ENCODE measurements at places on chromosomes 4 and X.

GRCh38 chr4:72468904-72469502 is 100.0 kb downstream of the ADAMTS3 start:
- peak; percentile 67 for DNase-seq

- DNase-seq: no peak
Observed at GRCh38 chr4:94715726-94716125, 42.0 kb upstream of the BMPR1B start.

DNA sequence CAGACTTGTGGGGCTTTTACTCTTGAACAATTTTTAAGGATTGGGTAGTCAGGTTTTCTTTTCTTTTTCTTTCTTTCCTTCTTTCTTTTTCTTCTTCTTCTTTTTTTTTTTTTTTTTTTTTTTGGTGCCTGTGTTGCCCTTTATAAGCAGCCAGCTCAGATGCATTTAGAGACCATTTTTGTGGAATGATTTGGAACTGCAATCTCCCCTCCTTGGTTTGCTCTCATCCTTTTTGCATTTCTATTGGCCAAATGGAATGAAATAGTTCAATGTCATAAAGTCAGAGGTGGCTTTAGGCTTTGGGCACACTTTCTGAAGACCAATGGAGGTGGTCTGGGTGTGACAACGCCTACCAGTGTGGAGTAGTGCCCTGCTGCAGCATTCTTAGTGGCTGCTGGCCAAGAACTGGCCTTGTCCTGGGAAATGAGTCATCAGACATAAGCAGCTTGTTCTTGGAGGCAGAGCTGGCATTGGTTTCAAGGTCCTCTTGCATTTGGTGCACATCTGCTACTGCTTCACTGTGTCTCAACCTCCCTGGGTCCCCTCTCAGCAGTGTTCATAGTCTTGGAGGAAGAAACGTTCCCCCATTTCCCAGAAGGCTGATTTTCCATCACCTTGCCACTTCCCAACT is 84.5 kb downstream of the CT47B1 start:
- DNase-seq: peak; percentile 30

DNA sequence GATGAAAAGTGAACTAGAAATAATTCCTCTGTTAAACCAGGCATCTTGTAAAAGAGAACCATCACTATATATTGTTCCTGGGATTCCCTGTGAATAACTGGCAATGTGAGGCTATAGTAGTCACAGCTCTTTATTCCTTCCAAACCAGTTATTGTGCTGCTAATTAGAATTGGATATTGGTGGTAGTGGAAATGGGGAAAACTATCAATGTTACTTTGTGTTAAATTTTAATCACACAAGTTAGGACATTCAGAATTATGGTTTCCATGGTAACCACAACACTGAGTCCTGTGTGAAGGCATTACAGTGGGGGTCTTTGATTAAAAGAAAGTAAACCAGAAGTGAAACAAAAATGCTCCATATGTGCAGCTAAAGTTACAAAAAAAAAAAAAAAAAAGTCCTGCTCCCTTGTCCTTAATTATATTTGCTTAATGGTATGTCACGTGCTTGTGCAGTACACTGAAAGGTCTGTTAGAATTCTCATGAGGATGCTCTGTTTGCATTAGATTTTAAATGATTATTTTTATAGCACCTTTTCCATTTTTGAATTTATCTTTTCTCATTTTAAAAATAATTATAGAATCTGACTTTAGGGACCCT is 200.4 kb downstream of the ADGRL3 start:
- no peak for DNase-seq

- no peak for DNase-seq
Observed at GRCh38 chrX:106615041-106615440, 3.3 kb downstream of the RADX start.

DNA sequence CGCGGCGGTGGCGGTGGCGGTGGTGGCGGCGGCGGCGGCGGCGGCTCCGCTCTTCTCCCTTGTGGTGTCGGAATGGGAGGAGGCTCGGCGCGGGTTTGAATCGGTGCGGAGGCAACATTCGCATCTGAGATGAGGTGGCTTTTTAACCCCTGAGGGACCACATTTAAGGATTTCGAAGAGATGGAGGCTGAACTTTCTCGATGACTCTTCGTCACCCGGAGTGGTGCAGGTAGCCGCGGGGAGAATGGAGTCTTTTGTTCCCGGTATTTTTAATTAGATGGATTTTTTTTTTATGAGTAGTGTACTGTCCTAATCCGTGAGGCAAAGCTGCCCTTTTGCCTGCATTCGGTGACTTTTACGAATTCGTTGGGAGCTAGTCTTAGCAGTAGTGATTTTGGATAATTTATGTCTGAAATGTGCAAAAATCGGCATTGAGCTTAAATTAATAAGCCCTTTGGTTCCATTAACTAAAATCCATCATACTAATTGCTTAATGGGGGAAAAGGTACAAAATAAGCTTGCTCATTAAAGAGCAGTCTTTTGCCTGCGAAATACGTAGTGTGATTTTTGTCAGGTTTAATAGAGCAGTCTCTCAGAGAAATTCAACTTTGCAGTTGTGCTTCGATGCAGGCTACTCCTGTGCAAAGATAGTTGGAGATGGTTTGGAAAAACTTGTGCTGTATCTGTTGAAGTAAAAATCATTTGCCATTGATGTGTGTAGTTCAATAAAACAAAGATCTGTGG is 206.2 kb downstream of the TENM3 start:
- DNase-seq: no peak

GRCh38 chrX:107537815-107538214 is 88.4 kb downstream of the FRMPD3 start:
- peak; percentile 82 for DNase-seq

- DNase-seq: no peak
Observed at GRCh38 chrX:150934453-150934852, 36.0 kb upstream of the CD99L2 start.

GRCh38 chr4:28444886-28445496 is 1584.3 kb downstream of the STIM2 start:
- DNase-seq: no peak
